ENCODE measurements at places on chromosomes 2 and 18.

DNA sequence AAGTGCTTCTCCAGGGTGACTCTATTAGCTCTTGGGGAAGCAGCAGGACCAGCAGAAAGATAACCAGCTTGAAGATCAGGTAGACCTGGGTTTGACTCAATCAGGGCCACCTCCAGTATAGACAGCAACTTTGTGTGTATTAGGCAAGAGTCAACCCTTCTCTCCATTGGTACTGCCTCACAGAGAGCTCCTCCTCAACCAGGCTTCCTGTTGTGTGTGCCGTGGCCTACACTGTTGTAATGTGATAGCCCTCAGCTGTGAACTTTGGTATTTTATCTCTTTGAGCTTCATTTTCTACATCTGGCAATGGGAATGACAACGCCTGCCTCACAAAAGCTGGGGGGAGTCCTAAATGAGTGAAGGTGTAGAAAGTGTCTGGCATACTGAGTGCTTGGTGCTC lies 17.0 kb upstream of the MAP3K20 start:
- DNase-seq: peak; percentile 50

GRCh38 chr2:75641587-75641986 lies 5.0 kb upstream of the MRPL19 start:
- DNase-seq: no peak

GRCh38 chr2:171266102-171266501 lies 105.4 kb upstream of the TLK1 start:
- DNase-seq: no peak

DNA sequence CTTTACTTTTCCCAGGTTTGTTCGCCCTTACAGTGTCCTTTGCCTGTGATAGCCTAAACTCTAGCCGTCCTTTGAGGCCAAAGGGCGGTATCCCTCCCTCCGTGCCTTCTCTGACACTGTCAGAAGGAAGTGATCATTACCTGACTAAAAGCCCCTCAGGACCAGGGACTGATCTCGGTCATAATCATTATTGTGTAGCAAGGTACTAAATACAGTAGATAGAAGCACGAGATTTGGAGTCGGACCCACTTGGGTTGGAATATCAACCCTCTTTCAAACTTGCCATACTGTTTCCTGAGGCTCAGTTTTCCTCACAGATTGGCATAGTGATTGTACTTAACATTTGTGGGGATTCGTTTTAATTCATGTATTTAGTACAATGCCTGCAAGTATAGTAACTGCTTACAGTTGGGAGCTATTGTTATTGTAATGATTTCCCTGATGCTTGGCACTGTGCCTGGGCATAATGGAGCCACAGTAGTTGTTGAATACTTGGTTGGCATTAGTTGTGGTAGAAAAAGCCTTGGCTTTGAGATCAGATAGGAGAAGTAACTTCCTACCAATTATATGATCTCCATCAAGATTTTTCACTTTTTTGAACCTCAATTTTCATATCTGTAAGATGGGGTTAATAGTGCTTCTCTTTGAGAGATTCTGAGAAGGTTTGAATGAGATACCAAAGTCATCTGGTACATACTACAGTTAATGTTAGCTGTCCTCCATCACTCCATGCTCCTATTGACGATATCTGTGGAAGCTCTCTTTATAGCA lies 836 bp downstream of the STK11IP start:
- DNase-seq: no peak

GRCh38 chr18:60549338-60549960 lies 176.9 kb upstream of the MC4R start:
- DNase-seq: peak; percentile 69

- no peak for DNase-seq
These were observed 183.3 kb downstream of the CAMKMT start for GRCh38 chr2:44545005-44545404.

GRCh38 chr18:34867520-34867919 lies 157.4 kb downstream of the DTNA start:
- DNase-seq: peak; percentile 48

GRCh38 chr2:217789736-217790181 lies 213.0 kb downstream of the TNS1 start:
- DNase-seq: no peak

- DNase-seq: peak; percentile 62
These were observed 1.0 kb downstream of the IRS1 start for GRCh38 chr2:226798422-226799210.

GRCh38 chr2:69811018-69811417 lies 18.4 kb upstream of the GMCL1 start:
- DNase-seq: no peak

DNA sequence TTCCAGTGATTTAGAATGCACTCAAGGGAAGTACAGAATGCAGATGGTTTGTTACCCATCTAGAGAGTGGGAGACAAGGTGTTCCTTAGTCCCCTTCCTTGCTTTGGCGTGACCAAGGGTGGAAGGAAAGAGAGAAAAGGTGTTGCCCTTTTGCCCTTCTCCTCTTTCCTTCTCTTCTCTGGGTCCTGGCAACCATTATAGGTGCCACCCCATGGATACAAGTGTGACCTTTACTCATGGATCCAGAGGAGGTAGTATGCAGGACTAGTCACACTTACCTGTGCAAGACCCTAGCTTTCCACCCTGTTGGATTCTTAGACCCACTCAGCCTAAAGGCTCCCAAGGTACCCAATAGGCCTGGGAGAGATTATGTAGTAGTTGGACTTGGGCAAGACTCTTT lies 11.6 kb upstream of the RBFA start:
- DNase-seq: peak; percentile 47

DNA sequence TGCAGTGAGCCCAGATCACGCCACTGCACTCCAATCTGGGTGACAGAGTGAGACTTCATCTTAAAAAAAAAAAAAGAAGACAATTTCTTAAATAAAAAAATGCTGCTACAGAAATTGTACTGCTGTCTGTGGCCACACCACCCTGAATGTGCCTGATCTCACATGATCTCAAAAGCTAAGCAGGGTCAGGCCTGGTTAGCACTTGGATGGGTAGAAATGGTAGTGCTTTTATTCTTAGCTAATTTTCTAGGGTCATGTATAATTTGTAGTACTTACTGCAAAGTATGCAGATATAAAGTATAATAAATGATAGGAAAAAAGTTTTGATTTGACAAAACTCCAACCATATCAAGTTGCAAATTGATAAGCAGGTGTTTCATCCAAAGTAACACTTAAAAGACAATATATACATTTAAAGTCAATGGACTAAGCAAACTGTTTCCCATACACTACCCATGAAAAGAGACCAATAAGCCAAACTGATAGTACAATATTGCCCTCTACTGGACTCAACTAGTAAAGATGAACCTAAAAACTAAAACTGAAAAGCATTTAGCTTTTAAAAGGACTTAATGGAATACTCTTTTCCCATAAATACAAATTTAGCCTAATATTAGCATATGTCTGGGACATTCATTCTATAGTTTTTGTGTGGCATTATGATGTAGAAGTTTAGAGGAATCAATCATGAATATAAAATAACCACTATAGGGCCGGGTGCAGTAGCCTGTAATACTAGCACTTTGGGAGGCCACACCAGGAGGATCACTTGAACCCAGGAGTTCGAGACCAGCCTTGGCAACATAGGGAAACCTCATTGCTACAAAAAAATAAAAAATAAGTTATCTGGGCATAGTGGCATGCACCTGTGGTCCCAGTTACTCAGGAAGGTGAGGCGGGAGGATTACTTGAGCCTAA lies 18.6 kb upstream of the PEX13 start:
- DNase-seq: peak; percentile 76

GRCh38 chr2:38978908-38979307 lies 89.2 kb downstream of the ARHGEF33 start:
- DNase-seq: no peak

DNA sequence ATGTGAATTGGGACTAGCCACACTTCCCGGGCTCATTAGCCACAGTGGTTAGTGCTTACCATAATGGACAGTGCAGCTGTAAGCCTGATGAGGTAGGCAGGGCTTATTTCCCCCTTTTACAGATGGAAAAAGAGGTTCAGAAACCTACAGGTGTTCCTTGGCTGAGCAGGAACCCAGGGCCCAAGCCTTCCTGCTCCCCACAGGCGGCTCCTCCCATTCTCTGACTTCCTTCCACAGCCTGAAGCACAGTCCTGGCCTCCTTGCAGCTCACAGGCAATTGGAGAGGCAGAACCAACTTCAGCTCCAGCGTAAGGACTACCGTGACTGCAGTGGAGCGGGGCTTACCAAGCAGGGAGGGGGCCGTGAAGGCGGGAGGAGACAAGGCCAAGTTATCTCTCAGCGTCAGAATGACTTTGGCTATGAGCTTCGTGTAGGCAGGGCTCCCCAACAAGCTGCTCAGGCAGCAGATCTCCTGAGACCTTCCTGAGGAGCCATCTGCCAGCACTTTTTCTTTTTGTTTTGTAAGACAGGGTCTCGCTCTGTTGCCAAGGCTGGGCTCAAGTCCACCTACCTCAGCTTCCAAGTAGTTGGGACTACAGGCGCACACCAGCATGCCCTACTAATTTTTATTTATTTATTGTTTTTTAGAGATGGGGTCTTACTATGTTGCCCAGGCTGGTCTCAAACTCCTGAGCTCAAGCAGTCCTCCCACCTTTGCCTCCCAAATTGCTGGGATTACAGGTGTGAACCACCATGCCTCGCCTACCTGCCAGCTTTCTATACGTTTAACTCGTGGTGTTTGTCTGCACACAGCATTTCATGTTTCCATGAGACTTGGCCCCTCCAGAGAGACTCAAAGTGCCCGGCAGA lies 34.2 kb upstream of the NT5DC4 start:
- DNase-seq: peak; percentile 88

- DNase-seq: no peak
These were observed 542.1 kb upstream of the SPHKAP start for GRCh38 chr2:228723599-228723998.

DNA sequence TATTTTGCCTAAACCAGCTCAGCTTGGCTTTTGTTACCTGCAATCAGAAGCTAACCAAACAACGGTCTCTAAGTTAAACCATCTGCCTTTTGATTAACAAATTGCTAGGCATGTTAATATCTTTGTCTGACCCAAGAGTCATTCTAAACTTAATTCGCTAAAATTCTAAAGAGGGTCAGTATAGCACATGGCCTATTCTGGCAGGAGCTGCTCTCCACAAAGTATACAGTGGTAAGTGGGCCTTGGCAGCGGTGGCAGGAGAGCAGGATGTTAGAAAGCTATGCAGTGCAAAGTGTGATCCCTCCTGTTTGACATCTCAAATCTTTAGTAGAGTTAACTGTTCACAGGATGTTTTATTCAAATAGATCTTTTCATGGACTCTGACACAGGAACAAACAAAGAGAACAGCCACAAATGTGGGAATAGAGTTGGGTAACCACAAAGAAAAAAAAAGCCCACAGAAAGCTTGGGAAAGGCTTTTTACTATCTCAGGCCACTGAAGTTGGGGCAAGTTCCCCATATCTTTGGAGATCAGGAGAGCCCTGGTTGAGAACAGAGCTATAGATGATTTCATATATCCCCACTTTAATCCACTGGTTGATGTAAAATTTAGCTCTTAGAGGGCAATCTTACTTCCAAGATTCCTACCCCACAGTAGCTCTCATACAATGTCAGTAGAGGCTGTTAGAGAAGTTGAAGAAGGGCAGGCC lies 10.6 kb downstream of the CFAP210 start:
- DNase-seq: no peak

- DNase-seq: peak; percentile 53
These were observed 41.2 kb downstream of the RALBP1 start for GRCh38 chr18:9516437-9517064.

- DNase-seq: no peak
These were observed 52.8 kb upstream of the HAAO start for GRCh38 chr2:42844901-42845821.

DNA sequence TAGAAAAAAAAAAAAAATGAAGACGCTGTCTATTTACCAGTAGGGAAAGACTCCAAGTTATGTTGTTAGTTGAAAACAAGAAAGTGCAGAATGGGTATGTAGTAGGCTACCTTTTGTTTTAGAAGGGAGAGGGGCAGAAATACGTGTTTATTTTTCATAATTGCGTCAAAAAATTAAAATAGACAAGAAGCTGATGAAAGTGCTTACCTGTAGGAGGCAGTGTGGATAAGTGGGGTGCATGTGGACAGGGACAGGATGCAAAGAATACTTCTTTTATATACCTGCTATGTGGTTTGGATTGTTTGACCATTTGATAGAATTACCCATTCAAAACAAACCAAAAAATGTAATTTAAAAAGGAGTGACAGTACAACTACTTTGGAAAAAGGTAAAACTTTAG lies 3.0 kb upstream of the GCG start:
- DNase-seq: peak; percentile 13

- peak; percentile 31 for DNase-seq
These were observed 91.5 kb downstream of the SETBP1 start for GRCh38 chr18:44771956-44772917.

DNA sequence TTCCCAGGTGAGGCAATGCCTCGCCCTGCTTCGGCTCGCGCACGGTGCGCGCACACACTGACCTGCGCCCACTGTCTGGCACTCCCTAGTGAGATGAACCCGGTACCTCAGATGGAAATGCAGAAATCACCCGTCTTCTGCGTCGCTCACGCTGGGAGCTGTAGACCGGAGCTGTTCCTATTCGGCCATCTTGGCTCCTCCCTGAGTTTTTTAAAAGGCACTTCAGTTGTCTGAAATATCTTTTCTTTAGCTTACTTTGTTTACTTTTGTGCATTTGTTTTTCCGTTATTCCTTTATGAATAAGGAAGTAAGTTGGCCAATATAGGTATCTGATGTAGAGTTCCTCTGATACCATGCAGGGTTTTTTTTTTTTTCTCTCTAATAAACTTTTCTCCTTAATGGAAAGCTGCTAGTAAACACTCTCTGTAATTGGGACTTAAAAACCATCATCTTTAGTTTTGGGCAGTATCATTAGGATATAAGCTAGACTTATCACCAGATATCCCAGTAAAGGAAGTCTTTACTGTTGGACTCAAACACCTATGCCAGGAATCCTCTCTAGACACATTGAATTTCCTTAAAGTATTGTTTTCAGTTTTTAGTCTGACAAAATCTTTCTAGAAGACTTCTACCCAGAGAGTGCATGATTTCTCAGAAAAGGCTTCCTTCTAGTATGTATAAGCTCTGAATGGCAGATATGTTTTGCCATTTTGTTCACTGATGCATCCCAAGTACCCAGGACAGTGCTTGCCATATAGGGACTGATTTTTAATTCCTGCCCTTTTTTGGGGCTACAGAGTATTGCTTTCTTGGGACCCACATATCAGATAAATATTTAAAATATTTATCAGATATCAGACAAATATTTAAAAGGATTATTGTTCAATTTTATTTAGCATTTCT lies 35.8 kb upstream of the DYSF start:
- DNase-seq: no peak
